Mucosa of descending colon (tissue), 3 donors: ENCODE measurements at places on chromosomes 7 and 10. TPM values are rescaled to one million over a fixed set of nuclear protein-coding genes. Genes with fewer than 3 reads are reported as not detected.

GRCh38 chr10:21084700-21085099 is 187.6 kb upstream of the NEBL start:
- no peak for DNase-seq

DNA sequence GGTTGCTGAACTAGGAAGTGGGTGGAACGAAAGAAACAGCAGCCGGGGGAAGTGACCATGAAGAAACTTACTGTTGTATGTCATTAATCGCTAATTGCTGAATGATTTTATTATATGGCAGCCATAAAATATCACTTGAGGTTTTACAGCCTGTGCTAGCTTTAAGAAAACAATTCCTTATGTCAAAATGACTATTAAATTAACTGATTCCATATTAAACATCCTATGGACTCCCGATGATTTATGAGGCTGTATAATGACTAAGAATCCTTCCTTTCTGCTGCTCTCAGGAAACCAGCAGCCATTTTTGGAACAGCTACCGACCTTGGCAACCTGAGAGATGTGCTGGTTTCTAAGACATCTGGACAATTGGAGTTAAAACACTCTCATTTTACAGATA is 421.9 kb downstream of the SORCS3 start:
- DNase-seq, result no peak

DNA sequence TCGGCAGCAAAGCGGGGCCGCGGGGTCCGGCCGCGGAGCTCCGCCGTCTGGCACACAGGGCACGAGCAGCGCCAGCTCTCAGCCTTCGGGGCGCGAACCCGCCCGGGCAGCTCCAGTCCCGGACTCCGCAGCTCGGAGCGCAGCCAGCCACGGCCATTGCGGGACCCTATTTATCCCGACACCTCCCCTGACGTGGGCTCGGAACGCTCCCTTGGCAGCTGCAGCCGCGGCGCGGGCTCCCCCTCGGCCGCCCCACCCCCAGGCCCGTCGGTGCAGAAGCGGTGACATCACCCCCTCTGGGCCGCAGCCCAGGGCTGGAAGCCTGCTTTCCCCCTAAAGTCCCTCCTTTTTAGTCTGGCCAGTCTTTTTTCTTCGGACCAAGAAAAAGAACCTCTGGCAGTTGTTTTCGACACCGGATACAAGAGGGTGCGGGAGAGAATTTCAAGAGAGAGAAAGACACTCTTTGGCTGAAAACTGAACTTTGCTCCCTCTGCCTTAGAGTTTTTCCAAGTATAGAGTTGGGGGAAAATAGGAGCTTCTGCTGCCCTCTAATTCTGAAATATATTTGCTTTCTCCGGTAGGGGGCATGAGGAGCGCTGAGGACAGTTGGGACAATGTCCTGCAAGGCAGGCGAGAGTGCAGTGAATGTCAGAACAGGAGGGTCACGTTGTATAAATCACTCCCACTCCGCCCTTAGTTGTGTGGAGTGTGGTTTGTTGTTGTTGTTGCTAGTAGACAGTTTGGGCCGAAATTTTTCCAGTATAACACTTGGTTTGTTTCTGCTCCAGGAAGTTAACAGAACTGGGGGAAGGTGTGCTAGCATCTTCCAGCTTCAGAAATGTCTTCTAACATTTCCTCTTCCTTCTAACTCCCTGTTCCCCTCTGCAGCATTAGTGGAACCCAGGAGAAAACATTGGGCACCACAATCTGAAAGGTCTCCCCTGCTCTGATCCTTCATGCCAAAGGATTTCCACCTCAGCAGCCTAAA is at the start of gene SFRP4:
Gene SFRP4 (minus strand): TSS at position 145 of the 988 bp plus-strand sequence. CDS start 280 bp downstream, outside the sequence.
- peak; percentile 47 for DNase-seq

- no peak for DNase-seq
Observed at GRCh38 chr10:15841696-15842095, 18.6 kb downstream of the MINDY3 start.

KLF14 gene
- not detected for total RNA-seq

CALHM1 gene
- not detected for total RNA-seq

ACTL6B gene
- total RNA-seq, result 1.2 TPM

DNA sequence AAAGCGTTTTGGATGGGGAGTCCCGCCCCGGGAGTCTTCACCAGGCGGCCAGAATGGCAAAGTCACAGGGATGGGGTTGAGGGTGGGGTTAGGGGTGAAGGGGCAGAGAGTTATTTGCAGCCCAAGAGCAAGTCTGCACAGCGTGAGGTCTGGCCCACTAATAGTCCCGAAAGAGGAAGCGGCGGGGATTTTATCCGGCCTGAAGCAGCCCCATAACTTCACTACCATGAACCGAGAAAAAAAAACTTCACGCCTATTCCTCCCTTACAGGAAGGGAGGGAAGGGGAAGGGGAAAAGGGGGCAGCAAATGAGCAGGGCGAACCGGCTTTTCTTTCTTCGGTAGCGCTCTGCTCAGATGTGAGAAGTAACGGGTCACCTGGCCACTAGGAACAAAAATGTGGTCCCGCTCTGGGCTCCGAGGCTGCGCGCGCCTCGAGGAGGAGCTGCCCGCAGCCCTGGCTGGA is 712 bp downstream of the ITPRIP start:
- DNase-seq, result peak; percentile 65

ATP6V0E2 gene
- 20.9 TPM for total RNA-seq

- no peak for DNase-seq
Observed at GRCh38 chr7:67518580-67518979, 521.9 kb downstream of the TYW1 start.

ANKRD61 gene
- not detected for total RNA-seq

TFPI2 gene
- total RNA-seq, result 0.46 TPM

- peak; percentile 87 for DNase-seq
Observed at GRCh38 chr10:62817766-62818425, 1.7 kb upstream of the EGR2 start.

- no peak for DNase-seq
Observed at GRCh38 chr7:139103057-139103815, 6.3 kb downstream of the ZC3HAV1 start.

- DNase-seq, result no peak
Observed at GRCh38 chr10:19178675-19179074, 130.1 kb downstream of the MALRD1 start.

GRCh38 chr10:12377658-12378290 is 28.4 kb downstream of the CAMK1D start:
- no peak for DNase-seq

DNA sequence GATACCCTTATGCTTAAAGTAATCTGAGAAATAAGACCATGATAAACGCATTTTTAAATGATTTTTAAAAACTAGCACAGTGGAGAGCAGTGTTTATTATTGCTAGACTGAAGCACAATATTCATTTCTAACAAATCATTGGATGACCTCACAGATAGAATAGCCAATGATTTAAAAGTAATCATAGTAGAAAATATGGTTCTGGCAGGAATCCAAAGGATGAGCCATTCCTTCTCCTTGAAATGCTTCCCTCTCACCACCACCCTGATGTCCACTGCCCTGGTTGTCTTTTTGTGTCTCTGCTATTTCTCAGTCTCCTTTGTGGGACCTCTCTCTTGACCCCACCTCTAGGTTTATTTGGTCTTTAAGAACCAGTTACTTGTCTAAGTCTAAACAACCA is 64.9 kb downstream of the PRKG1 start:
- no peak for DNase-seq

GRCh38 chr7:34991938-34992840 is 45.1 kb downstream of the DPY19L1 start:
- peak; percentile 36 for DNase-seq

DNA sequence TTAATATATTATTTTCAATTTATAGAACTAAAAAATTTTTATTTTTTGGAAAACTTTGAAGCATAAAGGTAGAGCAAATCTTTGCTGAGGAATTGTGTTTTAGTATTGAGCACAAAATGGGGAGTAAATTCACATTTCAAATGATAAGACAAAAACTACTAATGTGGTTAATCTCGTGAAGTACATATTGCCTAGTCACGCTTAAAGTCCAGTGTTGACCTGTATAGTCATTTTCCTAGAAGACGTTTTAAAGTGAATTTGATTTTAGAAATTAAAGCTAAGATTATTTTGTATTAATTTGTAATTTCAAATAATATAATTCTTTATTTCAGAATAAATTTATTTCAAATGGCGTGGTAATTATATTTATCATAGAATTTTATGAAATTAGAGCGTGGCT is 57.2 kb upstream of the MSRB2 start:
- DNase-seq, result no peak

FAM13C gene
- 6.5 TPM for total RNA-seq

AKR1C2 gene
- total RNA-seq, result 20.0 TPM

- no peak for DNase-seq
Observed at GRCh38 chr10:48550977-48551376, 53.9 kb downstream of the ARHGAP22 start.

- no peak for DNase-seq
Observed at GRCh38 chr10:101452176-101452575, 98.2 kb downstream of the BTRC start.

NPC1L1 gene
- total RNA-seq, result 0.12 TPM

DNA sequence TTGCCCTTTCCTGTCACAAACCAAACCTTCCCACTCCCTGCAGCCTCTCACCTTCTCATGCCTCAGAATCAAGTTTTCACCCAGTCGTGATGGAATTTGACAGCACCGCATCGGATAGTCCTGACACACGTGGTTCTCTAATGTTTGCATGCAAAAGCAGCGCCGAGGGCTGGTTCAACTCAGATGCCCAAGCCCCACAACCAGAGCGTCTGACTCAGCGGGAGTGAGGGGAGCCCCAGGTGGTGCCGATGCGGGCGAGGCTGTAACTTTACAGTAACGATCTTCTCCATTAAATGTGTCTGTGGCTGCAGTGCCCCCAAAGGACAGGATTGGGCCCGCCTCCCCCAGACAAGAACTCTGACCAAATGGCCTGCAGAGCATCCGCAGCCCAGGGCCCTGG is 284.5 kb downstream of the CELF2 start:
- DNase-seq, result no peak

GRCh38 chr7:150945853-150946420 is 32.2 kb downstream of the KCNH2 start:
- no peak for DNase-seq

DNA sequence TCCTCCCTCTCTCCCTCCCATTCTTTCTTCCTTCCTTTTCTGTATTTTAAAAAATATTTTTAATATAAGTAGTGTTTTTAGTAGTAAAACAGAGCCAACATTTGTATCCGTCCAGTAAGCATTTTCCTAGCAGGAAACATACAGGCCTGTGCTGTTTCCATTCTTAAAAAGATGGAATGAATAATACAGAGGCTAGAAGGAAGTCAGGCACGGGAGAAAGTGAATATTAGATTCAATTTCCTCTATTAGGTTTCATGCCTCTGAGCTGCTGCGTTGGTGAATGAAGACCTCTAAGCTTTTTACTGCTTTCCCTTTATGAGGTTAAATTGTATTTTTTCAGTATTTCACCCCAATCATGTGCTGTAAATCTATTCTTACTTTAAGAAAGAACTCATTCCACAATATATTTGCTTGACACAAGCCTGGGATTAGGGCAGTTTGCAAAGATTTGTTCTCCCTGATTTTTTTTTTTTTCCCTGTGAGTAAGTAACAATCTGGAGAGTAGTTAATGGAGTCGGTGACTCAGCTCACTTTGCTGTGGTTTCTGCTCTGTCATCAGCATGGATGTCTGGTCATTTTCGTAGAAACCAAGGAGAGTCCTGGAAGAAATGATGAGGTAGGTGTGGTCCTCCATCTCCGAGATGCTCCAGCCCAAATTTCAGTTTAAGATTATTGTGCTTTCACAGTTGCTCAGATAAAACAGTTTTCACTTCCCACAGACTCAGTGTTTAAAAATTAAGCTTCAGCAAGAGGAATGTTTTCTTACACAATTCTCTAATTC is 76.1 kb upstream of the PITRM1 start:
- DNase-seq, result no peak

GRCh38 chr7:23232966-23233365 is 13.6 kb upstream of the GPNMB start:
- no peak for DNase-seq

CTNNA3 gene
- total RNA-seq, result 0.52 TPM

NEURL1 gene
- 15.9 TPM for total RNA-seq

MYPN gene
- 0.47 TPM for total RNA-seq

HABP2 gene
- total RNA-seq, result not detected

GRCh38 chr7:158395780-158396278 is 191.8 kb downstream of the PTPRN2 start:
- peak; percentile 75 for DNase-seq

- DNase-seq, result no peak
Observed at GRCh38 chr10:63237396-63237795, 104.3 kb downstream of the NRBF2 start.

- DNase-seq, result peak; percentile 37
Observed at GRCh38 chr10:132612571-132613504, 75.3 kb downstream of the INPP5A start.

TMEM225B gene
- total RNA-seq, result 0.82 TPM

DNA sequence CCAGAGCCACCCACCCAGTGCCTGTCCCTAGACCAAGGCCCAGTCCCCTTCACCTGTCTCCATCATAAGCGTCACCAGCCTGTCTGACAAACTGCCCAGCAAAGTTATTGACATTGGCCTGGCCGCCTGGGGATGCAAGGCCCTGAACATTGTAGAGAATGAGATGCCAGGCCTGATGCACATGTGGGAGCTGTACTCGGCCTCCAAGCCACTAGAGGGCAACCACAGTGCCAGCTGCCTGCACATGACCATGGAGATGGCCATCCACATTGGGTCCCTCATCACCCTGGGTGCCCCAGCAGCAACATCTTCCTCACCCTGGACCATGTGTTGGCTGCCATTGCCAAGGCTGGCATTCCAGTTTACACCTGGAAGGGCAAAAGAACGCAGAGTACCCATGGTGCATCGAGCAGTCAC is 63.7 kb upstream of the ANTXRL start:
- DNase-seq, result no peak

GRCh38 chr7:24948739-24949138 is 31.2 kb downstream of the OSBPL3 start:
- DNase-seq, result no peak

DNA sequence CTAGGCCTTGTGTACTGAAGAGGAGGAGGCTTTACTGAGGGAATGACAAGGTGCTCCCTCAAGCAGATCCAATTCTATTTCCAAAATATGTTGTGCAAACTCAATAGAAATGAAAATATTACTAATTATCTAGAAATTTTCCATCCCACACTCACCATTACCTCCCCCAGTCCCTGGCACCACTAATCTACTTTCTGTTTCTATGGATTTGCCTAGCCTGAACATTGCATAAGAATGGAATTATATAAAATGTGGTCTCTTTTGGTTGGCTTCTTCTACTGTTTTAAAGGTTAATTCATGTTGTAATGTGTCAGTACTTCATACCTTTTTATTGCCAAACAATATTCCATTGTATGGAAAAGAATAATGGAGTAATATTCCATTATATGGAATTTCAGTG is 18.7 kb upstream of the NUB1 start:
- DNase-seq, result no peak

- DNase-seq, result no peak
Observed at GRCh38 chr10:80590585-80591125, 53.0 kb downstream of the SH2D4B start.

- DNase-seq, result no peak
Observed at GRCh38 chr7:48390388-48391327, 219.4 kb downstream of the ABCA13 start.
